Ascending aorta (tissue), 2 donors: ENCODE measurements at places on chromosomes 13 and 19. TPM values are rescaled to one million over a fixed set of nuclear protein-coding genes. Genes with fewer than 3 reads are reported as not detected.

Gene SAMD1
- total RNA-seq = 9.4 TPM

DNA sequence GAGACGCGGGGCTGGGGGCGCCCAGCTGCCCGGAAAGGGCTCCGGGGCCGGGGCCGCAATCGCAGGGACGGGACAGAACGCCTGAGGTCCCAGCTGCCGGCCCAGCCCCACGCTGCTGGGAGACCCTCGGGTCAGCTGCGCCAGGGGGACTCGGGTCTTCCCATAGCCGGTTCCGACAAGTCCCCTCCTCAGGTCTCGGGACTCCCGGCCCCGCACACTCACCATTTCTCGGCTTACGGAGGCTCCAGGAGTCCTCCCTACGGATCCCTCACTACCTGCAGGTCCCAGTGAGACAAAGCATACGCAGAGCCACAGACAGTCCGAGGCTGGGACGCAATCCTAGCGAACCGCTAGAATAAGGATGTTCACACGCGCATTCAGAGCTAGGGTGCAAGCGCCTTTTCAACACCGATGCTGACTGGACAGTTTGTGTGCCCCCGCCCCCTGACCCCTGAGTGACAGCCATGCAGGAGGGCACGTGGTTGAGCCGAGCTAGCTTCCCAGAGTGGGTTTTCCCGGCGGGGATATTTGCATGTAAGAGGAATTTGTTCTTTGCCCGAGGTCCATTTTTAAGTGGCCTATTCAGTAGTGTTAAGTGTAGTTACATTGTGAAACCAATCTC lies 13.6 kb downstream of the ZNF490 start:
- DNase-seq = no peak

DNA sequence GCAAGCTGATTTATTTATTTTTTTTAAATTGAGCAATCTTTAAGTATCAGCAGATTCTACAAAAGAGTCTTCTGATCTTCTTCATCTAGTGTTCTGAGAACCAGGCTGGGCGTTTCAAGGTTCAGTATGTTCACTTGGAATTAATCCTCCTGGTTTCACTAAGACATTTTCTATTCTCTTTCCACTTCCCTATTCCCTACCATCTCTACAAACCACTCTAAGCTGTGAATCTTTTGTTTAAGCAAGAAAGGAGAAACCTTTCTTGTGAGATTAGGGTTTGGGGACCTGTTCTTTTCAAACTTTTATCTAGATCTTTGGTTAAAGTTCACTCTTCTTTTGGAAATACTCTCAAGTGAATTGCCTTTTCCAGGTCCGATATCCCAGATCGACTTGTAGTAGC lies 59.3 kb downstream of the URI1 start:
- DNase-seq = no peak

DNA sequence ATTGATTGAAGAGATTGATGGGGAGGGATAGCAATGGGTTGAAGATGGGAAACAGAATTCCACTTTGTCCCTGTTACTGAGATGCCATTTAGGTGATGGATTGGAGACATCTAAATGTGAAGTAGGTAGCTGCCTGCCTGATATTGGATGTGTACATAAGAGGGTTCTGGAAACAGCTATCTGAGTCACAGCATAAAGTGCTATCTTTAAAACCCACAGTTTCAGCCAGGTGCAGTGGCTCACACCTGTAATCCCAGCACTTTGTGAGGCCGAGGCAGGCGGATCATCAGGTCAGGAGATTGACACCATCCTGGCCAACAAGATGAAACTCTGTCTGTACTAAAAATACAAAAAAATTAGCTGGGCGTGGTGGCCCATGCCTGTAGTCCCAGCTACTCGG lies 72.6 kb downstream of the DNAJC3 start:
- no peak for DNase-seq

DNA sequence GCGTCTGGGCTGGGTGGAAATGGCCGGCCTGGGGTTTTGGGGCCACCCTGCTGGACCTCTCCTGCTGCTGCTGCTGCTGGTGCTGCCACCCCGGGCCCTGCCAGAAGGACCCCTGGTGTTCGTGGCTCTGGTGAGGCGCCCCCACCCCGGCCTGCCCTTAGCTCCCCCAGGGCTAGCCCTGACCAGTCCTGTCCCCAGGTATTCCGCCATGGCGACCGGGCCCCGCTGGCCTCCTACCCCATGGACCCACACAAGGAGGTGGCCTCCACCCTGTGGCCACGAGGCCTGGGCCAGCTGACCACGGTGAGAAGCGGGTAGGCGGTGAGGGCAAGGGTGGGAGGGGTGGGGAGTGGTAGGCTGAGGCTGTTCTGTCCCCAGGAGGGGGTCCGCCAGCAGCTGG lies at the start of gene ACP4:
Gene ACP4 (plus strand): TSS at position 20 of the 400 bp plus-strand sequence. CDS start 0 bp downstream, at position 20.
- DNase-seq = no peak

Gene PIBF1
- 17.0 TPM for total RNA-seq

- peak; percentile 92 for DNase-seq
Observed at GRCh38 chr19:47239610-47240296, 8.8 kb upstream of the BBC3 start.

DNA sequence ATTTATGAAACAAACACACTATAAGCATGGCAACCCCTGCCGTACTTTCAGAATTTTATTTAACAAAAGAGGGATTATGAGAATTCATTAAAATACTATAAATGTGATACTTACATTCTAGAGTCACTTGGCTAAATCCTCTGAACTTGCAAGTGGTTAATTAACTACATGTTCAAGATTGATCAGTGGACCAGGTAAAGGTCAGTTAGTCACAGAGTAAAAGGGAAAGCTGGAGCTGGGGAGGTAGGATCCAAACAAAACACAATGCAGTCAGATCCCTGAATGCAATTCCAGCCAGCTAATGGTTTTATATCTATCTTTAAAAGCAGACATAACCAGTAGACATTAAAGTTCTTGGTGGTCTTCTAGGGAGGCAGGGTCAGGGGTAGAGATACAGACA lies 270.5 kb downstream of the DIAPH3 start:
- DNase-seq = no peak

Gene PCDH20
- total RNA-seq = 3.3 TPM

DNA sequence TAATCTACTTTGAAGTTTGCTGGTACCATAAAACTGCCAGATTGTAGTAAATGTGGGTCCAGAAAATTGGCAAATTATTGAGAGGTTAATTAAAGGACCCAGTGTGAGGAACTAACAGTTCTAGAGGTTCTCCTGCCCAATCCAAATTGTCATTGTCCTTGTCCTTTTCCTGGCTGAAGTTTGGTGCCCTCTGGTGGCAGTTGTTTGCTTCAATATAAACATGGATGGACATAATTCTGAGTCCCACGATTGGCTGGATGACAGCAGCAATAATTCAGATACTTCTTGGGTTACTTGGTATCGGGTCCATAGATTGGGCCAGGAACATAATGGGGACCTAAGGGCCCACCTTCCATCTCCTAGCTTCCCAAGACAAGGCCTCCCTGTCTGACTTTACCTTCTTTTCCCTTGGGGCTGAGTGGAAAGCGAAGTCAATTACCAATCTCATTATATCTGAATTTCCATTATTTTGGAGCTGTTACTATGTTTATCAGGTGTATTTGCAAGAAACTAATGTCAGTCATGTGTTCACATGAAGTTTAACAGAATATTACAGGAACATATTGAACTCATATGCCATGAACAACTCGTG lies 33.8 kb upstream of the GARRE1 start:
- peak; percentile 82 for DNase-seq

DNA sequence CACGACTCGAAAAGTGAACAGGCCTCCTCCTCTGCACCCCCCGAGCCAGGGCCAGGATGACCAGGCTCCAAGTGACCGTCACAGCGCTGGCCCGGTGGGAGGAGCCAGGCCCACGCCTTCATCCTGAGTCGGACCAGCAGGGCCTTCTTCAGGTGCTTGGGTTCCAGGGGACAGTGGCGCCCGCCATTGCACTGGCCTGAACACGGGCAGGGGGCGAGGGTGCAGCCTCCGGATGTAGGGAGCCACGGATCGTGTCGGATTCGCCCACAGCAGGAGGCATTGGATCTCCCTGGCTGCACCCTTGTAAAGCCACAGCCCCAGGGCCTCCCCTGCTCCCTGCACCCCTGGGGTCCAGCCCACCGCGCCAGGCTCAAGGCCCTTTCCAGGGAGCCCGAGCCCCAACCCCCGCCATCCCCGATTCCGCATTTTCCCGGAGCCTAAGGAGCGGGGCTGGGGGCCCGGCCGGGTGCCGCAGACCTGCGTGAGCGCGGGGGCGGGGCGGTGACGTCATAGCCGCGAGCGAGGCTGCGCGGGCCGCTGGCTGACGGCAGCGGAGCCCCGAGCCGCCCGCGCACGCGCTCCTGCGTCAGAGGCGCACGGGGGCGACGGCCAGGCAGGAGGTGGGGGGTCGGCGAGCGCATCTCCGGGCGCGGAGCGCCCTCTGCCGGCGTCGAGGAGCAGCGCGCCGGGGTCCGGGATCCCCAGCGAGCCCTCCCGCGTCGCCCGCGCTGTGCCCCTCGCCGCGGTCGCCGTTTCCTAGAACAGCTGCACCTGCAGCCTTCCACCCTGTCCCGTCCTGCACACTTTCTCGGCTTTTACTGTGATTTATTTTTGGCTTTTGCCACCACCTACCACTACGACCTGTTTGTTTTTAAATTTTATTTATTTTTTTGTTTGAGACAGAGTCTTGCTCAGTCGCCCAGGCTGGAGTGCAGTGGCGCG lies 1.5 kb upstream of the ATP5F1D start:
- no peak for DNase-seq
